ENCODE measurements at places on chromosomes 7 and 10. TPM values are rescaled to one million over a fixed set of nuclear protein-coding genes. Genes with fewer than 3 reads are reported as not detected.

GRCh38 chr10:46270086-46270811 lies 16.5 kb upstream of the ANTXRL start:
- H3K4me1 ChIP-seq: no peaks in the 10 kb centered on the region
- no peaks in the 10 kb centered on the region for H3K27me3 ChIP-seq
- no peak overlapping the region for H3K4me3 ChIP-seq
- DNase-seq: no peak
- no peak overlapping the region for H3K27ac ChIP-seq

GRCh38 chr10:4285121-4285520 lies 500.1 kb upstream of the KLF6 start:
- no peak overlapping the region for H3K27ac ChIP-seq
- no peaks in the 10 kb centered on the region for H3K36me3 ChIP-seq
- H3K27me3 ChIP-seq: no peaks in the 10 kb centered on the region
- H3K4me1 ChIP-seq: no peaks in the 10 kb centered on the region

Gene CALHM3
- not detected for polyA plus RNA-seq

Gene CRTAC1
- 0.09 TPM for polyA plus RNA-seq

Gene LGI1
- 5.9 TPM for polyA plus RNA-seq
